Ammon's horn (tissue), 1 donor: ENCODE measurements at places on chromosomes 1 and 21.

GRCh38 chr1:166999075-166999474 lies 10.0 kb downstream of the MAEL start:
- DNase-seq, result no peak

DNA sequence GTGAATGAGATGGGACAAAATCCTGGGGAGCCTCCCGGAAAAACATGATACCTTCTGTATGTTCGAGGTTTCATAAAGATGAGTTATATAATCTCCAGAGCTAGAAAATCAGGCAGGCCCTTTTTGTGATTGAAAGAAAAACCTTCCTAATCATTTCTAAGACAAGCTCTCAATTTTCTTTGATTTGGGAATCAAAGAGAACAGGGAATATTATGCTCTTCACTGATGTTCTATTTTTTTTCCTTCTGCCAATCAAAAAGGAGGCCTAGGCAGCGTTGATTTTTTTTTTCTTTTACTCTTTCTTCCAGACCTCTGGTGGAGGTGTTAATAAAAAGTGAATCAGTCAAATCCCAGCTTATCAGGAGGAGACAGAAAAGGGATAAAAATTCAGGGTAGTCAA lies 34.5 kb downstream of the DIRAS3 start:
- DNase-seq, result no peak

- DNase-seq, result no peak
Observed at GRCh38 chr1:208929575-208929974, 653.9 kb upstream of the CAMK1G start.

DNA sequence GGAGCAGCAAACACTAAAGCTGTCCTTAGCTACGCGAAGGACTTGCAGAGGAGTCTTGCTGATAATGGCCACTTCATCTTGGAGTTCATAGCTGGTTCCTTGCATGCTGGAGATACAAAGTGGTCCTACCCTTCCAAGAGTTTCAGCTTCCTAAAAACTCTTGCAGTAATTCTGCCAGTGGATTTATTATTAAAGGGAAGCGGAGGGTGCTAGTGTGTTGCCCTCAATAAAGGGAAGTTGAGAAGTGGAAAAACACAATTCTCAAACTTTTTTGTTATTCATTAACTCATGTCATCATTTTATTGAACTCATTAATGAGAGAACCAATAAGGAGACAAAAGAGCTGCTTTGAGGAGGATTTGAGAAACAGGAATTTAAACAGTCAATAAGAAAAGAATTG lies 6.5 kb upstream of the HAPLN2 start:
- DNase-seq, result no peak

DNA sequence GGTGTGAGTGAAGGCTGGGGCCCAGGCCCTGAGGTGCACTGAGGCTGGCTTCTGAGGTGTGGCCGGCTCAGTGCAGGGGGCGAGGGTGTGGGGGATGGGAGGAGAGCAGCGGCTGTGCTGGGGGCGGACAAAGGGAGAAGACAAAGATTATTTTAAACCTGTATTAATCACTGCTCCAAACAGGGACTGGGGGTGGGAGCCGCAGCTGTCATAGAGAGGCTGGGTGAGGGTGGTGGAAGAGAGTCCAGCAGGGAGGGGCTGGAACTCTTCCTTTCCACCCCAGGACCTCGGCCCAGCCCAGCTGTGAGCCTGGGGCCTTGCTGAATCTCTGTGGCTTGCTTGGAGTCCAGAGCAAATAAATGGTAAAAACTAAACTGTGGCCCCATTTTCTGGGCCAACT lies 106.9 kb downstream of the KCND3 start:
- peak; percentile 21 for DNase-seq

DNA sequence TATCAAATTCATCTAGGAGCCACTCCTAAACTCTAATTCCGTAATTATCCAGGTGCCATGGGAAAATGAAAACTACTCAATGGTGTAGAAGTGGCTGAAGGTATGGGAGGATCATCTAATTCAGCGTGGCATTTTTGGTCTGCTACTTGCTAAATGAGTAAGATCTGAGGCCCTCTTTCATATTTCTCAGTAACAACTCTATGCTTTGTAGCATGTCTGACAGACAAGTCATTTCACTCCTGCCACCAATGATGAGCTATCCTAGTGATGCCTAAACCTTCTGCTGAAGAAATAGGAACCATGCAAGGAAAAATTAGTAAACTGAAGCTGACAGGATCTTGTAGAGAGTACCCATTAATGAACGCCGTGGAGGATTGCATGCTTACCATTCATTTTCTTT lies 145.3 kb downstream of the NTNG1 start:
- DNase-seq, result no peak

DNA sequence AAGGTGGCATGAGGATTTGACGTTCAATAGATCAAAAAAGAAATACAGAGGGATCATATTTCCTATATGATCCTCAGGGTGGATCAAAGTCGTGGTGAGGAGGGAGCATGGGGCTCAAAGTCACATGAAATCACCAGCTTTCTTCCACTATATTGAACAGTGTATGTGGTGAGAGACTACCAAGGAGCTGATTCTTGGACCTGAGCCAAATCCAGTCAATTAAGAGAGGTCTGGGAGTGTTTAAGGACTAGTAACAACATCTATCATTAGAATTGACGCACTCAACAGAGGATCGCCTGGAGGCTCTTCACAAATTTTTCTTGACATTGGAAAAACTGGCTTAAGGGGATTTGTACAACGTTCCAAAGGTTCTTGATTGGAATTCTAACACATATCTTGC lies 267.7 kb upstream of the PROX1 start:
- DNase-seq, result no peak

DNA sequence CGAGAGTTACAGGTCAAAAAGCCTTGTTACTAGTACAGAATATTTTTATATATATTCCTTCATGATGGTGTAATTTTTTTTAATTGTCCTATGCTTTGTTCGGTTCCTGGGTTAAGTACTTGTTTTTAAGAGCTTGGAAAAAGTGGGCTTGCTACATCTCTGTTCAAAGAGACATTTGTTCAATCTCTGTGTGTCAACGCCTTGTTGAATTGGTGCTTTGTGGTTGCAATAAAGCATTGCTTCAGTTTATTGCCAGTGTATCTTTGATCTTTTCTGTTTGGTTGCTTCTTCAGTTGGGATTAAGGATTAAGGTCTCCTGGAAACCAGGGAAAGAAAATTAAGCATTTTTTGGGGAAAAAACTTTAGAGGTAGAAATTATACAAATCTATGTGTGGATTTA lies 47.7 kb upstream of the DNASE2B start:
- DNase-seq, result peak; percentile 71

DNA sequence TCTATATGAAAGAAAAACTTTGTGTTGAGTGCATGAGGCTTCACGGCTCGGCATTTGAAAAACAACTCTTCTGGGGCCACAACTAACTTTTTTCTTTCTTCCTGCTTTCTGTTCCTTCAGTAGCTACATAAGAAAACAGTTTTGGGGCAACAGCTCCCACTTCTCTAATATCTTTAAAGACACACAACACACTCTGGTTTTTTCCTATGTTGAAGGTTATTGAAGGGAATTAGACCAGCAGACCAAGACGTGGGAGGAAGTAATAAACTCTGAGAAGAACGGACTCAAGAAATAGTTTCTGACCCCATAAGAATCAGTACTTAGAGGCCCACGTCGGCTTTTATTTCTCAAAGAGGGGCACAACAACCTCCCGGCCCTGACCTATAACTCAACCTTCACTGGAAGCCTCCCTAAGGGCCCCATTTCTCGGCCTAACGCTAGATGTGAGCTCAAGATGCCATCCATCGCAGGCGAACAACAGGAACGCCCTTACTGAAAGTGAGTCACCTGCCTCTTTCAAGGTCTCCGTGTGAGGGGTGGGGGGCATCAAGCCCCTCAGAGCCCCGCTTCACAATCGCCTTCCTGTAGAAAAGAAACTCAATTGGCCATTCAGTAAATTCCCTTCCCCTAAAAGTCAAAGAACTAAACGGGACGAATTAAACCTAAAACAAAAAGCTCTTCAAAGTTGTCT lies 844 bp downstream of the ZMYM6 start:
- peak; percentile 6 for DNase-seq

DNA sequence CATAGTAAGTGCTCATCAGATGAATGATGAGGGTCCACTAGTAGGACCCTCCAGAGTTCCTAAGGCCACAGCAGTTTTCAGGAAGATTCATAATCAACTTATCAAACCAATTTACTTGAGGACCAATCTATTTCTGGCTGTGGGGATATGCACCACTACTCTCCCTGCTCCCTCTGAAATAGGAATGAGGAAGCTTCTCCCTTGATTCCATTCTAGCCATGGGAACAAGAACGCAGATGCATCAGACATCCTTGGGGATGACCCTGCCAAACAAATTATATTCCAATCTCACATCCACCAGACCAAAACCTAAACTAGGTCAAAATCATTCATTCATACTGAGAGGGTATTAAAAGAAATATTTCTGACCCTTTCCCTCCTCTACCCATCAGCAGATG lies 31.5 kb downstream of the JAK1 start:
- no peak for DNase-seq

DNA sequence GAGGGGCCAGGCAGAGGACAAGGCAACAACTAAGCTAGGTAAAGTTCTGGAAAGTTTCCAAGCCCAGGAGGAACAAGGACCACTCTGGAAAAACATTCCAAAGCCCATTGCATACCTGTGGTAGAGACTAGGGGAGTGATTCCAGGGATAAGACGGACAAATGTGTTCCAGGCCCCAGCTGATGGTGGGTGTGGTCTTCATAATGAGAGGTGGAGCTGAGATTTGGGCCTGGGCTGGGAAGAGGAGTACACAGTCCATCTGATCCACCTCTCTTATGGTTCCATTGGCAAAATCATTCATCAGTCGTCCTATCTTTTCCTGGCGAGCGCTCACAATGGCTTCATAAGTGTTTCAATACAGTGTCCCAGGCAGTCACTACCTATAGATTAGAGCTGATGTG lies 4.5 kb downstream of the KLHDC7A start:
- DNase-seq, result no peak

GRCh38 chr21:41593051-41593759 lies 85.2 kb upstream of the TMPRSS2 start:
- no peak for DNase-seq

DNA sequence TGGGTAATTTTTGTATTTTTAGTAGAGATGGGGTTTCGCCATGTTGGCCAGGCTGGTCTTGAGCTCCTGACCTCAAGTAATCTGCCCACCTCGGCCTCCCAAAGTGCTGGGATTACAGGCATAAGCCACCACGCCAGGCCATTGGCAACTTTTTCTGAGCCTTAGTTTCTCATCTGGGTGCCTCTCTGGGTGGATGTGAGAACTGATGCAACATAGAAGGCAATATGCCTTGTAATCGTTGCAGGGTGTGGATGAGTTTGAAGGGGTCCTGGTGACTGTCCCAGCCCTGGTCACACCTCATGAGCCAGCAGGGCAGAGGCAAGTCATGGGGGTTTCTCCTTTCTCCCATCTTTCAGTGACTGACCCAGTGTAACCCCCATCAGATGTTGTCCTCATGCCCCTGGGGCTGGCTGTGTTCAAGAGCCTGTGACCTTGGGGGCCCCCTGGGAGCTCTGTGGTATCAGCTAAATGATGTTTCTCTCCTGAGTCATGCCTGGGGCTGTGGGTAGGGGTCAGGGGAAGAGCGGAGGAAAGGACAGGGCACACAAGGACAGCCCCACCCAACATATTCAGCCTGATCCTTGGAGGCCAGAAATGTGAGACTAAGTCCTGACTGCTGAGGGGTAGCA lies 3.6 kb downstream of the COL9A2 start:
- DNase-seq, result no peak

GRCh38 chr1:205003358-205004131 lies 39.5 kb upstream of the CNTN2 start:
- DNase-seq, result no peak

DNA sequence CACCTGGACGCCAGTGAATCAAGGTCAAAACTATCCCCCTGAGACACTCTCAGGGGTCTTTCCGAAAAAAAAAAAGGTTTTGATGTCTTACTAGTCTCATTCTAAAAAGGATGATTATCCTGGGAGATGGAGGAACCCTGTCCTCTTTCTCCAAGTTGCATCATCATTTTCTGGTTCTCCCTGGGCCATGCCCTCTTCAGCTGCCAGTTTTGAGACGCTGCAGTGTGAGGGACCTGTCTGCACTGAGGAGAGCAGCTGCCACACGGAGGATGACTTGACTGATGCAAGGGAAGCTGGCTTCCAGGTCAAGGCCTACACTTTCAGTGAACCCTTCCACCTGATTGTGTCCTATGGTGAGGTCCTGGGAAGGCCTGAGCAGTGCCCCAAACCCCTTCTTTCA lies 3.5 kb downstream of the FCRLA start:
- no peak for DNase-seq

- DNase-seq, result peak; percentile 72
Observed at GRCh38 chr1:7942214-7942921, 1.7 kb upstream of the TNFRSF9 start.

DNA sequence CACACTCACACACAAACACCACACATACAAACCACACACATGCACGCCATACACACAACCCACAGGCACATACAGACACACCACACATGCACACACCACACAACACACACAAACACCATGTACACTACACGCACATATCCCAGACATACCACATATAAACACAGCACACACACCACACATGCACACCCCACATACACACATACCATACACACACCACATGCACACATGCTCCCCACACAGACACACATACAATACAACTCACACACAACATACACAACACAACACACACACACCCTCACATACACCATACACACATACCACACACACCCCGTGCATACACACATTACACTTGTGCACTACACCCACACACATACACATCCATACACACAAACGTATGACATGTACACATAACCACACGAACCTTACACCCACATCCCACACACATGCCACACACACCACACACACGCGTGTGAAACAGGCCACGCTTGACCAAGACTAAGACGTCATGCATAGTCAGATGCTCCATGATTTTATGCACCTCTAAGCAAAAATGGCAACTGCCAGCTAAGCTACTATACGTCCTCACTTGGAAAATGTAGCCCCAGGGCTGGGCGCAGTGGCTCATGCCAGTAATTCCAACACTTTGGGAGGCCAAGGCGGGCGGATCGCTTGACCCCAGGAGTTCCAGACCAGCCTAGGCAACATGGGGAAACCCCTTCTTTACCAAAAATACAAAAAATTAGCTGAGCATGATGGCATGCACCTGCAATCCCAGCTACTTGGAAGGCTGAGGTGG lies 77.4 kb upstream of the TMPRSS2 start:
- no peak for DNase-seq

- no peak for DNase-seq
Observed at GRCh38 chr1:67983867-67984266, 66.6 kb downstream of the DIRAS3 start.

DNA sequence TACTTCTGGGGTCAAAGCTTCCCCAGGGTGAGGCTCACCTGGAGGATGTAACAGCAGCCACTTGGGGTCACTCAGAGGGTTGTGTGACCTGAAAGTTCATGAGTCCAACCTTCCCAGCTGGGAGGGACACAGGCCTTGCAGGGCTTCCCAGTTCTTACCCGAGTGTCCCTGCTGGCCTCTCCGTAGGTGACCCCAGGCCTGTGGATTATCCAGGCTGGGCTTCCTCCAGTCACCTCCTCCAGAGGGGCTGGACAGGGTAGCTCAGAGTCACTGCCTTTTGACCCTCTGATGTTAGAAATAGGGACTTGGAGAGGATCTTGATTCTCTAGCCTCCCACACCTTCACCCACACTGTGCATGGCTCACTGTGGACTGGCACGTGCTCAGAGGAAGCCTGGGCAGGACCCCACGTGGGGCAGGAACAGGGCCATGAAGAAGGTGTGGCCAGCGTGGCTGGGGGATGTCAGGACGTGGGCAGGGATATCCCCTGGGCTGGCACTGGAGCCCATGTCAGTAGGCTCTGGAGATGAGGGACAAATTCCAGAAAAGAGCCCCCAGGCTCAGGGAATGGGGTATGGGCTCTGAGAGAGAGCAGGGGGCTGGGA lies 131.8 kb downstream of the ACTL8 start:
- DNase-seq, result no peak

GRCh38 chr1:56024155-56024554 lies 555.2 kb downstream of the PLPP3 start:
- DNase-seq, result no peak
